ENCODE measurements at places on chromosomes 4 and X.

- DNase-seq, result no peak
These were observed 10.0 kb downstream of the ART3 start for GRCh38 chr4:76084542-76084941.

DNA sequence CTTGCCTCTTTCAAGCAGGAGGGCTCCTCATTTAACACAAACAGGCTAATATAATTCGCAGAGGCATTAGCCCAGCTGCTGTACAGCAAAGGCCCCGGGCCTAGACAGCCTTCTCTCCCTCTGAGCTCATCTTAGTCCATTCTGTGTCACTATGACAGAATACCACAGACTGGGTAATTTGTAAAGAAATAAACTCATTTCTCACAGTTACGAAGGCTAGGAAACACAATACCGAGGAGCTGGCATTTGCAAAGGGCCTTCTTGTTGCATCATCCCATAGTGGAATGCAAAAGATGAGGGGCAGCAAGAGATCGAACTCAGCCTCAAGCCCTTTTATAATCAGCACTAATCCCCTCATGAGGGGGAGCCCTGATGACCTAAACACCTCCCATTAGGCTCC, 48.5 kb downstream of the TSPAN5 start:
- no peak for DNase-seq

DNA sequence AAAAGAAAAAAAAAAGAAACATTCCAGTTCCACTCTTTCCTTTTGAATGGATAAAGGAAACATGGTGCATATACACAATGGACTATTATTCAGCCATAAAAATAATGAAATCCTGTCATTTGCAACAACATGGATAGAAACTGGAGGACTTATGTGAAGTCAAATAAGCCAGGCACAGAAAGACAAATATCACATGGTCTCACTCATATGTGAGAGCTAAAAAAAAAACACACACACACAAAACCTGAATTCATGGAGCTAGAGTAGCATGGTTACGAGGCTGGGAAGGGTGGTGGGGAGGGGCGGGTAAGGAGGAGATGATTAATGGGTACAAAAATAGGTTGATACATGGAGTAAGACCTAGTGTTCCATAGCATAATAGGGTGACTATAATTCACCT, 22.4 kb upstream of the SH3KBP1 start:
- DNase-seq, result no peak

- no peak for DNase-seq
These were observed 65.0 kb downstream of the MAPK10 start for GRCh38 chr4:86294883-86295282.

GRCh38 chr4:105061136-105061696, 85.5 kb upstream of the TET2 start:
- DNase-seq, result peak; percentile 94

GRCh38 chr4:102620697-102621497, 119.7 kb downstream of the NFKB1 start:
- DNase-seq, result peak; percentile 87

DNA sequence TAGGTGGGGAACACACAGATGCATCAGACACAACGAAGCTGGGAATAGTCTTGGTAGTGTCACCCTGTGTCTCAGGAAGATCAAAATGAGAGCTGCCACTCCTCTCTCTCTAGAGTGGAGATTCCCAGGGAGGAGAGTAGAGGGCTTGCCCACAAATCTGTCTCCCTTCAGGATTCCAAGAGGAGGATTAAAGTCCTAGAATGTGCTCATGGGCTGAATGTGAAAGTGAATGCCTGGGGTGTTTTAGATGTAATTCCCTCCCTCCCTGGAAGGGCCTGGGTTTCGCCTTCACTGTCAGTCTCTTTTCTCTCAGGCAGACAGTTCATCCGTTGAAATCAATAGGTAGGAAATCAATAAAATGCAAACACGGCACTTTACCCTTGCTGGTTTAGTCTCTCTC, 282.6 kb upstream of the PPARGC1A start:
- DNase-seq, result no peak

- DNase-seq, result no peak
These were observed 28.6 kb downstream of the BEX3 start for GRCh38 chrX:103405009-103405333.

DNA sequence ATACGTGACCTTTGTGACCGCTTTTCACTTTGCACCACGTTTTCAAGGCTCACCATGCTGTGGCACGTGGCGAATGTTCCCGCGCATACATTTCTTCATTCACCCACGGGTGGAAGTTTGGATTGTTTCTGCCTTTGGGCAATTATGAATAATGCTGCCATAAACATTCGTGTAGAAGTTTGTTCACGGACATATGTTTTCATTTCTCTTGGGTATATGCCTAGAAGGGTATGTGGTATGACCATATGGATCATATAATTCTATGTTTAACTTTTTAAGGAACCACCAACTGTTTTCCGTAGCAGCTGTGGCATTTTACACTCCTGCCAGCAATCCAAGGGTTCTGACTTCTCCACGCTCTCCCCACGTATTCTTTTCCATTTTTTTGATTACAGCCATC, 60.9 kb upstream of the MXD4 start:
- DNase-seq, result no peak

DNA sequence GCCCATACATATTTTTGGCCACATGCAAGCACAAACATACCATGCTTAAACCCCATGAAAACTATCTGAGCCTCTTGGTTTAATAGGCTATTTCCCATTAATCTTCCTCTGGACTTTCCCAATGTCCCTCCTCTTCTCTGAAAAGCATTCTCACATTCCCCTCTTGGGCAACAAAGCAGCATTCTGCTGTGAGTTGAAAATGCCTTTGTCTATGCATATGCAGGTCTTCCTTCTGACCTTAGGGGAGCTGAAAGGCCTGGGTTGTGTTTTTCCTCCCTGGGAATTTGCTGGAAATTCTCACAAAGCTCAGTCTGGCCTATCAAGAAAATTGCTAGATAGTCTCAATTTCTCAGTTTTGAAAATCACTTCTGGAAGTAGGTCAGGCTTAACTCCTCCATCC, 4.2 kb downstream of the VSIG4 start:
- DNase-seq, result no peak
